Chondrocyte (in vitro differentiated cells): ENCODE measurements at places on chromosomes 4 and X. TPM values are rescaled to one million over a fixed set of nuclear protein-coding genes. Genes with fewer than 3 reads are reported as not detected.

The WAS gene
- total RNA-seq, result 0.24 to 1.3 TPM (median 0.37 TPM) in 3 replicates

The POU4F2 gene
- total RNA-seq, result not detected in 3 replicates

The AREG gene
- total RNA-seq, result not detected in 3 replicates

The EVC2 gene
- total RNA-seq, result 2.8 to 5.5 TPM (median 5.5 TPM) in 3 replicates

The PCDH18 gene
- 33.3 to 69.9 TPM (median 35.8 TPM) in 3 replicates for total RNA-seq

The MID1 gene
- 12.0 to 13.9 TPM (median 12.1 TPM) in 3 replicates for total RNA-seq

The DKK2 gene
- 107 to 259 TPM (median 109 TPM) in 3 replicates for total RNA-seq

The SPATA4 gene
- 0.49 TPM in 1 of 3 replicates, not detected in the others for total RNA-seq

The TLR10 gene
- total RNA-seq, result not detected in 3 replicates

The PAK3 gene
- 0.27 to 0.46 TPM (median 0.41 TPM) in 3 replicates for total RNA-seq

The ATP1B4 gene
- total RNA-seq, result not detected in 3 replicates

The ZFP92 gene
- 0.10 to 1.6 TPM (median 1.5 TPM) in 3 replicates for total RNA-seq

The STATH gene
- not detected in 3 replicates for total RNA-seq

The CLTRN gene
- 0.20 TPM in 1 of 3 replicates, not detected in the others for total RNA-seq

The UBL4A gene
- total RNA-seq, result 20.8 to 21.2 TPM (median 20.8 TPM) in 3 replicates

The KDR gene
- total RNA-seq, result 0.67 to 8.6 TPM (median 0.77 TPM) in 3 replicates

The BGN gene
- 1,195 to 2,668 TPM (median 2,632 TPM) in 3 replicates for total RNA-seq

The PAGE4 gene
- total RNA-seq, result not detected in 3 replicates

The MAGEA1 gene
- not detected in 3 replicates for total RNA-seq

The LRCH2 gene
- 10.5 to 11.6 TPM (median 11.1 TPM) in 3 replicates for total RNA-seq

The CFAP99 gene
- total RNA-seq, result not detected in 3 replicates

The ERAS gene
- 0.22 TPM in 1 of 3 replicates, not detected in the others for total RNA-seq
